ENCODE measurements at places on chromosomes 12 and 14. TPM values are rescaled to one million over a fixed set of nuclear protein-coding genes. Genes with fewer than 3 reads are reported as not detected.

DNA sequence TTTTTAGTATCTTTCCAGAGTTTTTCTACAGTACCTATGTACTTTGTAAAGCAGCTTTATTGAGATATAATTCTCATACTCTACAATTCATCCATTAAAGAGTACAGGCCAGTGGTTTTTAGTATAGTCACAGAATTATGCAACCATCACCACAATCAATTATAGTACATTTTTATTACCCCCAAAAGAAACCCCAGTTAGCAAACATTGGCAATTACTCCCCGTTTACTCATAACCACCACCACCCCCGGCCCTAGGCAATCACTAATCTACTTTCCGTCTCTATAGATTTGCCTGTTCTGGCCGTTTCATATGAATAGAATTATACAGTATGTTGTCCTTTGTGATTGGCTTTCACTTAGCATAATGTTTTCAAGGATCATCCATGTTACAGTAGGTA, 119.8 kb downstream of the KICS2 start:
- no peak for DNase-seq

- DNase-seq = no peak
Measured at GRCh38 chr12:59834659-59835474, 239.0 kb downstream of the SLC16A7 start.

Gene FOXN4
- total RNA-seq = not detected

DNA sequence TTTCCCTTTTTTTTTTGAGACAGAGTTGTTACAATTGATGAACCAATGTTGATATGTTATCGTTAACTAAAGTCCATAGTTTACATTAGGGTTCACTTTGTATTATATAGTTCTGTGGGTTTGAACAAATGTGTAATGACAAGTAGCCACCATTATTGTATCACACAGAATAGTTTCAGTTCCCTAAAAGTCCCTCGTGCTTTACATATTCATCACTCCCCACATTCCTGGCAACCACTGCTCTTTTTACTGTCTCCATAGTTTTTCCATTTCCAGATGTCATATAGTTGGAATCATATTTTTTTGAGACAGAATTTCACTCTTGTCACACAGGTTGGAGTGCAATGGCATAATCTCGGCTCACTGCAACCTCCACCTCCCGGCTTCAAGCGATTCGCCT, 12.5 kb downstream of the HSD17B6 start:
- DNase-seq = no peak

Gene SAV1
- 29.7 TPM for total RNA-seq

- DNase-seq = no peak
Measured at GRCh38 chr14:78967111-78967809, 797.1 kb downstream of the NRXN3 start.

DNA sequence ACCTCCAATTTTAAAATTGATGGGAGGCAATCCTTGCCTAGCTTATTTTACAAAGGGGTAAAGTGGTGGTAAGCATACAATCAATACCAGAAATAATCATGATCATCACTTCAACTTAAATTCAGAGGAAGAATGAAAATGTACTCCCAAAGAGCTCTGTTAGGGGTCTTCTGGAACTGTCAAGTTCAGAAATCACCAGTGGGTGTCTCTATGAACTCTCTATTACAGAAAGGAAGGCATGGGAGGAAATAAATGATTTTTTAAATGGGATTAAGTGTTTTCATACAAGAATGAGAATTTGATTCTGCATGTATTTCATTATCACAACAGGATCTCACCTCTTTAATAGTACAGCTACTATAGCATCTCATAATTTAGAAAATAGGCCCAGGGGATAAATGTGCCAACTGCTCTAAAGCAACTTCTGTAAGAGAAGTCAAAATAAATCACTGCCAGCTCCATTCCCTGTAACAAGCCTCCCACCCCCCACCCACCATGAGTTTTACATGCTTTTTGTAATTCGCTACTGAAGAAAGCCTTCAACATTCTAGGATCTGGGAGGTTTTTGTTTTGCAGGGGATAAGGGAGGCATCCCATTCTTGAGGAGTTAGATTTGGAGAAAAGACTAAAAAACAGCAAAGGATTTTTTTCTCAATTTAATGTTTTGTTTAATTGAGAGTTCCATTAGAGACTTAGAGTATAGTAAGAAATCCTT, 9.7 kb downstream of the DCP1B start:
- DNase-seq = no peak

Gene LRP1-AS
- total RNA-seq = not detected

Gene TMEM229B
- 1.3 TPM for total RNA-seq

GRCh38 chr14:57732463-57733285, 133.2 kb downstream of the SLC35F4 start:
- no peak for DNase-seq

GRCh38 chr12:42129595-42130204, 15.0 kb downstream of the GXYLT1 start:
- DNase-seq = no peak

DNA sequence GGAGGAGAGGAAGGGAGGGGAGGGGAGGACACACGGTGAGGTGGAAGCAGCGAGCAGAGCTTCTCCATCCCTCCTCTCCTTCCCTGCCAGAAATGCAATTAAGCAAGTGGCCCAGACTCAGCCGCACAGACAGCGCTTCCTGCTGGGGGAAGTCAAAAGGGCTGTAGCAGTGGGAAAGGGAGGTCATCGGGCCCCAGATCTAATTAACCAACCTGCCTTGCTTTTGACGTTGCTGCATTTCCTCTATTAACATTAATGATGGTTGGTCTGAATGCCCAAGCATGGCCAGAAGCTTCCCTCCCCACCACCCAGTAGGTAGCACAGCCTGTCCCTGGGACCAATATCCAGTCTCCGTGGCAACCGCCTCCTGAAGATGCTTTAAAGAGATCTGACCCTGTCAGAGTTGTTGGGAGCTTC, 4.6 kb upstream of the NGB start:
- no peak for DNase-seq

GRCh38 chr14:65024957-65025356, 38.3 kb downstream of the FNTB start:
- DNase-seq = no peak

- no peak for DNase-seq
Measured at GRCh38 chr12:103181366-103182152, 224.1 kb downstream of the ASCL1 start.

- DNase-seq = no peak
Measured at GRCh38 chr14:34835312-34835711, 39.8 kb downstream of the BAZ1A start.

DNA sequence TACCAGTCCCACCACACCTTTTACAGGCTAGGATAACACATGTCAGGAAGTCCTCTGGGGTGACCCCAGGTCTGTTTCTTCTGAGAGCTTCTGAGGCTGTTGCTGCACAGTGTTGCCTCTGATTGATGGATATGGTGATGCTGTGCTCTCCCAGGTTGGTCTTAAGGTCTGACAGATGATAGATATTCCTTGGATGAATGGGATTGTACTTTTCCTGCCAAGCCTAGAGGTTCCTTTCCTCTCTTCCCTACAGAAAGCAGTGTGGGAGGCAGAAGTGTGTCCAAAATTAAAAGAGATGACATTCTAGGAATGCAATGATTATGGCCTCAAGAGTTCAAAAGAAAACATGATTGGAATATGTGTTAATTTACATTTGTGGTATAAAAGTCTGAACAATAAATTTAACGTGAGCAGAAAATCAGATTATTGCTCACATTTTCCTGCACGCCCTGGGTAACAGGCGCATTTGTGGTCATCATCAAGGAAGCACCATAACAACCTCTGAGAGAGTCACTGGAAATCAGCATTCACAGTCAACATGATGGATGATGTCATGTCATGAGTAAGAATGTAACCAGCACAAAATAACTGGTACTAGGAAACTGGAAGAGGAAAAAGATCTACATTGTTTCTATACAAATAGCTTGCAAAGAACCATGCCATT, 73.7 kb downstream of the BBS10 start:
- no peak for DNase-seq

Gene P2RX2
- not detected for total RNA-seq

- no peak for DNase-seq
Measured at GRCh38 chr14:75254901-75255584, 23.6 kb upstream of the FOS start.

All from right atrium auricular region (tissue), 2 donors.